CD4-positive, CD25-positive, alpha-beta regulatory T cell (primary cell): ENCODE measurements at places on chromosomes 12 and 14.

GRCh38 chr14:57957441-57957840 lies 91.5 kb upstream of the SLC35F4 start:
- DNase-seq = no peak

DNA sequence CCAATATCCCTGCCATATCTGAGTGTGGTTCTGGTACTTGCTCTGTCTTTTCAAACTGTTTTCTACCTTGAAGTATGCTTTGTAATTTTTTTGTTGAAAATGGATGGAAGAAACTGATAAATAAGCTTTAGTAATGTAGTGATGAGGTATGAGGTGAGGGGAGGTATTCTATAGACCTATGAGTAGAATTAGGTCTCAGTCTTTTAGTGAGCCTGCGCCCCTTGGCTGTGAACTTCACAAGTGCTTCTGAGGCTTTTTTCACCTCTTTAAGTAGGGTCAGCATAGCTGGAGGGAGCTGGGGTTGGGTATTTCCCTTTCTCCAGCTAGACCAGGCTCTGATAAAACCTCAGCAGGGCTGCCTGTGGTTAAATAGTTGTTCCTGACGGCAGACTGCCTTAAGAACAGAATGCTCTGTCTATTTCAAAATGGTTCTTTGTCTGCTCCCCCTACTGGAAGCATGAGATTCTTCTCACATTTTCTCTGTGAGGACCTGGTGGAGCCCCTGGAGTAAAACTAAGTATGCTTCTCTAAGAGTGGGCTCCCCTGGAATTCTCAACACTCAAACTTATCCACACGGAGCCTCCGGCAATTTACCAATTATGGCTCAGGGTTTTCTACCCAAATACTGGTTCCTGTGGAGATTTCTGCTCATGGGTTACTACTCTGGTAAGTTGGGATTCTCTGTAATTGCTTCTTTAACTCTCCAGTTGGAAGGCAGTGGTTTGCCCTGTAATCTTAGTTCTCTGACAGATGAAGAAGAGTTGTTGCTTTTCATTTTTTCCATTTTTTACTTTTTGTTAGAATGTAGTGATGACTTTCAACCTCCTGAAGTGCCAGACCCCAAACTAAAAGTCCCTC lies 13.1 kb downstream of the KRT5 start:
- no peak for DNase-seq

- peak; percentile 60 for DNase-seq
Measured at GRCh38 chr12:121812921-121813896, 9.4 kb downstream of the SETD1B start.

DNA sequence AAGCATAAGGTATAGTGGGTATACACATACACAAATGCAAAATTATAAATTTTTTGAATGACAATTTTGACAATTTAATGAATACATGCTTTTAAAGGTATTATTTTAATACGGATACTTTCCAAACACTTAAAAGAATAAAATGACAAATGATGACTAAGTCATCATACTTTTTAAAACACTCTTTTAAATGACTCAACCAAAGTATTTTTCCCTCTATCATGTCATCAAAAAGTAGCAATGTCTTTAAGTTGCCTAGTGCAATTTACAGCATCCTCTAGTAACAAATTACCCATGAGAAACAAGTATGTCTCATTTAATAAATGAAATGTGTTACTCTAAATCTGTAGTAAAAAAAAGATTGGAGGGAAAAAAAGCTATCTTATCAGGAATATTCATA lies 73.3 kb downstream of the RPS6KA5 start:
- DNase-seq = no peak

- no peak for DNase-seq
Measured at GRCh38 chr14:93532541-93532940, 101.8 kb downstream of the UNC79 start.
